AG08396 (cell line): ENCODE measurements at places on chromosomes 7 and 10.

DNA sequence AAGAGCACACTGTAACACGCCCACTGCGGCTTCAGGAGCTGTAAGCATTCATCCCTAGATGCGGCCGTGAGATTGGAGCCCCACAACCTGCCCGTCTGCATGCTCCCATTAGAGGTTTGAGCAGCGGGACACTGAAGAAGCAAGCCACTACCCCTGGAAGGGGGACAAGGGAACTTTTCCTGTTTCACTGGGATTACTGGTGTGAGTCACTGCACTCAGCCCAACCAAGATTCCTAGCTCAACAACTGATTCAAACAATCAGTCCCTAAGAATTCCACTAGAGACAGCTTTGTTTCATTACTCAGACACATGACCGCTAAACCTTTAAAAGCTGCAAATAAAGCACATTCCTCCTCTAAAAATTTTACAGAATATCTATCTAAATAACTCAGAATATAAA is 69.8 kb downstream of the ORC5 start:
- DNase-seq, result peak; percentile 41

- DNase-seq, result no peak
These were observed 44.5 kb upstream of the PIK3CG start for GRCh38 chr7:106820321-106821217.

- peak; percentile 24 for DNase-seq
These were observed 21.2 kb downstream of the PRXL2A start for GRCh38 chr10:80429521-80429973.

DNA sequence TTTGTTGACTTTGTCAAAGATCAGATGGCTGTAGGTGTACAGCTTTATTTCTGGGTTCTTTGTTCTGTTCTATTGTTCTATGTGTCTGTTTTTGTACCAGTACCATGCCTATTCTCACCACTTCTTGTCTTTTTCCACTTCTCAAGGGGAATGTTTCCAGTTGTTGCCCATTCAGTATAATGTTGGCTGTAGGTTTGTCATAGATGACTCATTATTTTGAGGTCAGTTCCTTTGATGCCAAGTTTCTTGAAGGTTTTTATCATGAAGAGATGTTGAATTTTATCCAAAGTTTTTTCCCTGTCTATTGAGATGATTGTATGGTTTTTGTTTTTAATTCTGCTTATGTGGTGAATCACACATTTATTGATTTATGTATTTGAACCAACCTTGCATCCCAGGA is 216.7 kb upstream of the RNF32 start:
- DNase-seq, result no peak

- peak; percentile 79 for DNase-seq
These were observed 198.2 kb downstream of the MLLT10 start for GRCh38 chr10:21732067-21732772.
